Stomach (tissue), 19 donors: ENCODE measurements at places on chromosomes 12 and 14. TPM values are rescaled to one million over a fixed set of nuclear protein-coding genes. Genes with fewer than 3 reads are reported as not detected.
A peak's percentile ranks its signal among the peaks of the same experiment; 100 is the strongest.

The DPPA3 gene
- polyA plus RNA-seq, result not detected

The E2F7 gene
- polyA plus RNA-seq, result not detected

The TEX22 gene
- polyA plus RNA-seq, result 0.35 TPM

The FAM90A1 gene
- polyA plus RNA-seq, result 0.45 TPM

The KRT85 gene
- polyA plus RNA-seq, result not detected

The EML5 gene
- 0.30 TPM for polyA plus RNA-seq

The PRH2 gene
- not detected for polyA plus RNA-seq

GRCh38 chr14:55582746-55583145 is 2.7 kb downstream of the KTN1 start:
- H3K4me1 ChIP-seq, result peaks cover 54% of the 10 kb centered on the region
- DNase-seq, result no peak
- no peaks in the 10 kb centered on the region for H3K36me3 ChIP-seq
- no peak overlapping the region for H3K27ac ChIP-seq
- no peaks in the 10 kb centered on the region for H3K27me3 ChIP-seq

DNA sequence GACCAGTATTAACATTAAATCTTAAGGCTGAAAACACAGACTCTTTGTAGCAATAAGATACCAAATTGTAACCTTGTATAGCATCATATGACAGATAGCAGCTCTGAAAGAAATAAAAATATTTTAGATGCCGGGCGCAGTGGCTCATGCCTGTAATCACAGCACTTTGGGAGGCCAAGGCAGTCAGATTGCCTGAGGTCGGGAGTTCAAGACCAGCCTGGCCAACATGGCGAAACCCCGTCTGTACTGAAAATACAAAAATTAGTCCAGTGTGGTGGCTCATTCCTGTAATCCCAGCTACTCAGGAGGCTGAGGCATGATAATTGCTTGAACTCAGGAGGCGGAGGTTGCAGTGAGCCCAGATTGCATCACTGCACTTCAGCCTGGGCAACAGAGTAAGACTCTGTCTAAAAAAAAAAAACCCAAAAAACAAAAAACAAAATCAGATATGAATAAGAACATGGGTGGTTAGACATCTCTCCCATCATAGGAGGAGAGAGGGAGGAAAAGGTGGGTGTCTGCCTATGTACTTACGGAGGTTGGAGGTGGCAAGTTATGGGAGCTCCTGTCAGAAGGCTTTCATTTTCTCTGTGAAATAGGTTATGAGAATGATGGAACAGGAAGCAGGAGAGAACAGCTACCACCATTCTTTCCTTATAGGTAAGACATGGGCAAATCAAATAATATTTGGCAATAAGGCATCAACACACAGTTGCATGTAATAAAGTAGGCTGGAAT is 7.6 kb upstream of the HEBP1 start:
- H3K36me3 ChIP-seq, result no peaks in the 10 kb centered on the region
- no peak overlapping the region for H3K27ac ChIP-seq
- H3K27me3 ChIP-seq, result no peaks in the 10 kb centered on the region
- peaks cover 9% of the 10 kb centered on the region for H3K4me1 ChIP-seq

GRCh38 chr14:42671636-42672035 is 1065.0 kb downstream of the LRFN5 start:
- no peaks in the 10 kb centered on the region for H3K4me1 ChIP-seq
- H3K4me3 ChIP-seq, result no peak overlapping the region

DNA sequence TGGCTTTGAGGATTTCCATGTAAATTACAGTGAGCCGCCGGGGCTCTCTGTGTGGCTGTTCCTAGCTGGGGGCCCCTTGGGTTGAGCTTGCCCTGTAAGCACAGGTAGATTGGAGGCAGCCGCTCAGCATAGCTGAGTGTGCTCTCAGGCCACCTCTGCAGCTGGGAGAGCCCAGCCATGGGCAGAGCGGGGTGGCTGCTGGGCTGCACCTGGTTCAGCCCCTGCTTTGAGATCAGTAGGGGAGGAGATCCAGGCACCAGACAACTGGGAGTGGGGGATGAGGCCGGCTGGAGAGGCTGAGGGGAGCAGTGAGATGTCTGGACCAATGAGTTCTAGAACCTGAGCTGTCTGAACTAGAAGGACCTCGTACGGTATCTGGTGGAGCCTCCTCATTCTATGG is 44.8 kb downstream of the CACNA1C start:
- no peaks in the 10 kb centered on the region for H3K27me3 ChIP-seq
- peaks cover 29% of the 10 kb centered on the region for H3K4me1 ChIP-seq
- no peaks in the 10 kb centered on the region for H3K36me3 ChIP-seq
- DNase-seq, result no peak

DNA sequence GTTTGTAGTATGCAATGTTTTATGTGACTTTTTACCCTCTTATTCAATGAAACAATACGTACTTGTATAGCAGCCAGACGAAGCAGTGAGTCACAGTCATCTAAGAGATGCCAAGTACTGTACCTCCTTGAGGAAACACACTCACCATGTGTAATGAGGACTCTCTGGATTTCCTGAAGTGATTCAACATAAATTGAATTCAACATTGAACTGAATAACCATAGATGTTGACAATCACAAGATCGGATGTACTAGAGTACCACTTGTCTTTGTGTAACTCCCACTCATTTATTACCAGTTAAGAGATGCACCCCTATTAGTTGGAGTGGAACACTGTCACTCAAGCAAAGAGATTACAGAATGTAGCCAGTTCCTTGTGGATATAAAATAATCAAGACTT is 175.2 kb upstream of the HMGA2 start:
- H3K27me3 ChIP-seq, result no peaks in the 10 kb centered on the region
- peak; percentile 76 for DNase-seq
- no peaks in the 10 kb centered on the region for H3K36me3 ChIP-seq
- peak overlapping the region; percentile 46 for H3K27ac ChIP-seq

DNA sequence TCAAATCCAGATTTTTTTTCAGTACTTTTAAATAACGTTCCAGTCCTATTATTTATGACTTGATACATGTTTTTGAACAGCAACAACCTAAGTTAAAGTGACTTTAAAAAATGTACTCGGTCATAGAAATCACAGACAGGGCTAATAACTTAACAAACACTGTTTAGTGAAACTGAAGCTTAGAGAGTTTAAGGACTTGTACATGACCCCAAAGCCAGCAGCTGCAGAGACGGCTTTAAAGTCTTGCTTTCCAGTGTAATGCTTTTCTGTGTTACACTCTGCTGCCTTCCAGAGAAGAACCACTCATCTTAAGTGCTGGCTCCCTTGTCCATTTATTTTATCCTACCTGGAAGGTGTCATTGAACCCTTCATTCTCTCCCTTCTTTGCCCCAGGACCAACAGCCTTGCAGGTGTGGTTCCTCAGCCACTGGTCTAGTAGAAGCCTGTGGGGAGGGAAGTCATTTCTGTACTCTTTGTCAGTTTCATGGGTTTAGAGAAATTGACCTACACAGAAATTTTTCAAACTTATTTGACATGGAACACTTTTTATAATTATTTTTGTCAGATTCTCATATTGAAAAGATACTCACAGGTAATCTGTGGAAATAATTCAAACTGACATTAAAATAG is 60.9 kb downstream of the NAV3 start:
- H3K27ac ChIP-seq, result no peak overlapping the region
- H3K27me3 ChIP-seq, result no peaks in the 10 kb centered on the region
- H3K4me1 ChIP-seq, result no peaks in the 10 kb centered on the region
- no peak for DNase-seq
- no peak overlapping the region for H3K4me3 ChIP-seq

GRCh38 chr14:71607056-71607455 is 325.2 kb upstream of the RGS6 start:
- no peaks in the 10 kb centered on the region for H3K36me3 ChIP-seq
- no peaks in the 10 kb centered on the region for H3K4me1 ChIP-seq
- no peak overlapping the region for H3K27ac ChIP-seq

DNA sequence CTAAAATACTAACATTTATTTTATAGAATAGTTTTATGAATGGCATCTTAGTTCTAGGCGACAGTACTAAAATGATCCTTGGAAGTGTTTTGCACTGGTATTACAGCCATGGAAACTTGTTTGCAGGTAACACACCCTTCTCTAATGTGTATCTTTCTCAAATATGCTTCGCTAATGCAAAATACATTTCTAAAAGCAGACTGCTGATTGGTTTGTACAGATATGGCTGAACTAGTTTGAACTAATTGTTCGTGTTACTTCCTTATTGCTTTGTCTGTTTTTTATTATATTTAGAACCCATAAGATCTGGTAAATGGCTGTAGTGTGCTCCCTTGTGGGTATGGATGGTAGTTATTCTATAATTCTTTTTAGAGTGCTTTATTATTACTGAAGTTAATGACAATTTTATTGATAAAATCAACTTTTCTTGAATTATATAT is 53.0 kb downstream of the ATF7IP start:
- peak; percentile 65 for DNase-seq
- H3K27me3 ChIP-seq, result no peaks in the 10 kb centered on the region
- H3K4me1 ChIP-seq, result peaks cover 31% of the 10 kb centered on the region
- H3K4me3 ChIP-seq, result no peak overlapping the region
- H3K36me3 ChIP-seq, result no peaks in the 10 kb centered on the region

- no peaks in the 10 kb centered on the region for H3K27me3 ChIP-seq
- DNase-seq, result no peak
- H3K27ac ChIP-seq, result no peak overlapping the region
- H3K4me3 ChIP-seq, result no peak overlapping the region
- no peaks in the 10 kb centered on the region for H3K36me3 ChIP-seq
Observed at GRCh38 chr14:35991356-35991755, 165.2 kb downstream of the BRMS1L start.
